Peyer's patch (tissue), 4 donors: ENCODE measurements at places on chromosomes 7 and 10. TPM values are rescaled to one million over a fixed set of nuclear protein-coding genes. Genes with fewer than 3 reads are reported as not detected.

OPN4 gene
- not detected for total RNA-seq

EPDR1 gene
- 22.5 TPM for total RNA-seq

C10orf95 gene
- 0.85 TPM for total RNA-seq

RAB18 gene
- 39.5 TPM for total RNA-seq

GRCh38 chr10:103990121-103990520, 23.2 kb downstream of the SLK start:
- H3K36me3 ChIP-seq: peaks cover 28% of the 10 kb centered on the region
- no peaks in the 10 kb centered on the region for H3K27me3 ChIP-seq
- no peaks in the 10 kb centered on the region for H3K4me1 ChIP-seq
- H3K27ac ChIP-seq: no peak overlapping the region
- H3K4me3 ChIP-seq: no peak overlapping the region
- DNase-seq: no peak

- H3K27me3 ChIP-seq: no peaks in the 10 kb centered on the region
- H3K4me1 ChIP-seq: peaks cover 7% of the 10 kb centered on the region
- DNase-seq: no peak
- H3K27ac ChIP-seq: no peak overlapping the region
- no peaks in the 10 kb centered on the region for H3K36me3 ChIP-seq
- no peak overlapping the region for H3K4me3 ChIP-seq
Observed at GRCh38 chr7:140562926-140563481, 77.6 kb downstream of the DENND2A start.

- H3K27me3 ChIP-seq: no peaks in the 10 kb centered on the region
- H3K4me1 ChIP-seq: no peaks in the 10 kb centered on the region
- no peaks in the 10 kb centered on the region for H3K36me3 ChIP-seq
Observed at GRCh38 chr10:70590655-70591416, 11.7 kb downstream of the PRF1 start.

- H3K4me3 ChIP-seq: no peak overlapping the region
- DNase-seq: no peak
Observed at GRCh38 chr7:94540428-94540827, 30.8 kb downstream of the CASD1 start.

DNA sequence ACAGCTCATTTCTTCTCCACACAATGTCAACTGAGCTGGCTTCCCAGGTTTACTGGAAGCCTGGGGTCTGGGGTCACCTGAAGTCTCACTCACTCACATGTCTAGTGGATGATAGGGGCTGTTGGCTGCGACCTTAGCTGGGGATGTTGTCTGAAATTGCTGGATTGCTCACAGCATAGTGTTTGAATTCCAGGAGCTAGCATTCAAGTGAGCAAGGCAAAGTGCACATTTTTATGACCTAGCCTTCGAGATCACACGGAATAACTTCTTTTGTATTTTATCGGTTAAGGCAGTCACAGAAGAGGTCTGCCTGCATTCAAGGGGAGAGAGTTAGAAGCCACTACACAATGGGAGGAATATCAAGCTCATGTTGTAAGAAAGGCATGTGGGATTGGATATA, 3.6 kb downstream of the TEX47 start:
- no peak for DNase-seq
- no peak overlapping the region for H3K27ac ChIP-seq
- H3K4me1 ChIP-seq: no peaks in the 10 kb centered on the region
- no peak overlapping the region for H3K4me3 ChIP-seq
